ENCODE measurements at places on chromosomes 12 and 14.

- DNase-seq: peak; percentile 76
These were observed 2.6 kb downstream of the DNAJC22 start for GRCh38 chr12:49349266-49349665.

DNA sequence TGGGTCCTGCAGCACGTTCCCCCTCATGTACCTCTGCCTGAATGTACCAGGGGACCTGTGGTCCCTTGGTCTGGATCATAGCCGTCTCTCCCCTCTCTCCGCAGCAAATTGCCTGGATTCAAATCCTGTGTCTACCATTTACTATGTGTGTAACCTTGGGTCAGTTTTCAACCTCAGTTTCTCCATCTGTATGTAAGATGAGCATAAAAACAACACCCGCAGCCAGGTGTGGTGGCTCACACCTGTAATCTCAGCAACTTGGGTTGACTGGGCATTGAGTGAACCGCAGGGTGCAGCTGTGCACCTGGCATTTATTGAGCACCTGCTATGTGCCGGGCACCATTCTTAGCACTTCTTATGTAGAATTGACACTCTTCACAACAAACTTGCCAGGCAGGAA lies 14.1 kb downstream of the CYP46A1 start:
- DNase-seq: no peak

GRCh38 chr14:41403360-41403759 lies 203.3 kb upstream of the LRFN5 start:
- DNase-seq: no peak

DNA sequence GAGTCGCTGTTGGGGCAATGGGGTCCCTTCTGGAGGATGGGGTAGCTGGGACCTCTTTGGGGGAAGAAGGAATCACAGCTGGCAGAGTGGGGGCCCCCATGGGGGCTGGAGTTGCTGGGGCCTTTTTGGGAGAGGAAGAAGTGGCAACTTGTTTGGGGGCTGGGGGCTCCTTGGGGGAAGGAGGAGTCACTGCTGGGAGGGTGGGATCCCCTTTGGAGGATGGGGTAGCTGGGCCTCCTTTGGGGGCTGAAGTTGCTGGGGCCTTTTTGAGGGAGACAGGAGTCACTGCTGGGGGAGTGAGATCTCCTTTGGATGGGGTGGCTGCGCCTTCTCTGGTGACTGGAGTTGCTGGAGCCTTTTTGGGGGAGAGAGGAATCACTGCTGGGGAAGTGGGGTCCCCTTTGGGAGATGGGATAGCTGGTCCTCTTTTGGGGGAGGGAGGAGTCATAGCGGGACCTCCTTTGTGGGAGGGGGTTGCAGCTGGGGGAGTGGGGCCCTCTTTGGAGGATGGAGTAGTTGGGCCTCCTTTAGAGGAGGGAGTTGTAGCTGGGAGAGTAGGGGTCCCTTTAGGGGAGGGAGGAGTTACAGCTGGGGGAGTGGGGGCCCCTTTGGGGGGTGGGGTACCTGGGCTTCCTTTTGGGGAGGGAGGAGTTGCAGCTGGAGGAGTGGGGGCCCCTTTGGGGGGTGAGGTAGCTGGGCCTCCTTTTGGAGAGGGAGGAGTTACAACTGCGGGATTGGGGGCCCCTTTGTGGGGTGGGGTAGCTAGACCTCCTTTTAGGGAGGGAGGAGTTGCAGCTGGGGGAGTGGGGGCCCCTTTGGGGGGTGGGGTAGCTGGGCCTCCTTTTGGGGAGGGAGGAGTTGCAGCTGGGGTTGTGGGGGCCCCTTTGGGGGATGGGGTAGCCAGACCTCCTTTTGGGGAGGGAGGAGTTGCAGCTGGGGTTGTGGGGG lies 7.9 kb downstream of the NACA start:
- DNase-seq: peak; percentile 69

DNA sequence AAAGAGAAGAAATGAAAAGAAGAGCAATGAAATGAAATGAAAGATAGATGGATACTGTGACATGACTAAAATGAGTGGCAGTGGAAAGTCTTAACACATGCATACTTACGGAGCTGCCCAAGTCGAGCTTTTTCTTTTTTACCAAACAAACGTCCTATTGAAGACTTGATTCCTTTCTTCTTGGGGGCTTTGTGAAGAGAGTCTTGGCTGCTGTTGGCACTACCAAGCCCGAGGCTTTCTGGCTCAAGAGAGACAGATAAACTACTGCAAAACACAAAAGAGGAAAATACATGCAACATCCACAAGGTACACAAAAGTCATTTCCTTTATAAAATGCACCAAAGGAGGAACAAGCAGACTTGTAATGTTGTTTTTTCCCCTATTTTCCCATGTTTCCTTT lies 261.2 kb downstream of the ACSS3 start:
- DNase-seq: no peak

- DNase-seq: no peak
These were observed 721.4 kb downstream of the TMTC2 start for GRCh38 chr12:83408146-83408545.

- no peak for DNase-seq
These were observed 252.3 kb downstream of the KTN1 start for GRCh38 chr14:55832122-55832911.

GRCh38 chr14:54226103-54226502 lies 170.7 kb upstream of the CDKN3 start:
- no peak for DNase-seq

DNA sequence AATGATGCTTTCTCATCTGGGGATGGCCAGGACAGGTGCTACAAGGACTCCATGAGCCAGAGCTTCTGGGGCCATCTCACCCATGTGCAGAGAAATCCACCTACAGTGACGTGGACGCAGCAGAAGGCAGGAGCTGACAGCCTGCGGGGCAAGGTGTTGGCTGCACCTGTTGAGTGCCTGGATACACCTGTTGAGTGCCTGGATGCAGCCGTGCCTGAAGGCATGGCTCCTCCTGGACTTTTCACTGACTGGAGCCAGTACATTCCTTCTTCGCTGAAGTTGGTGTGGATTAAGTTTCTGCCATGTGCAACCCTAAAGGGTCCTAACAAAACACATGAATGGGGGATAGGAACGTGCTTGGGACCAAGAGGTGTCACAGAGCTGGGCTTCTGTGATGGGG lies 7.4 kb upstream of the DIO3 start:
- DNase-seq: no peak

GRCh38 chr14:95555053-95555452 lies 20.2 kb downstream of the GLRX5 start:
- DNase-seq: no peak

GRCh38 chr12:102426599-102427542 lies 53.5 kb downstream of the IGF1 start:
- DNase-seq: no peak

- no peak for DNase-seq
These were observed 11.8 kb upstream of the DUSP6 start for GRCh38 chr12:89364058-89364457.

DNA sequence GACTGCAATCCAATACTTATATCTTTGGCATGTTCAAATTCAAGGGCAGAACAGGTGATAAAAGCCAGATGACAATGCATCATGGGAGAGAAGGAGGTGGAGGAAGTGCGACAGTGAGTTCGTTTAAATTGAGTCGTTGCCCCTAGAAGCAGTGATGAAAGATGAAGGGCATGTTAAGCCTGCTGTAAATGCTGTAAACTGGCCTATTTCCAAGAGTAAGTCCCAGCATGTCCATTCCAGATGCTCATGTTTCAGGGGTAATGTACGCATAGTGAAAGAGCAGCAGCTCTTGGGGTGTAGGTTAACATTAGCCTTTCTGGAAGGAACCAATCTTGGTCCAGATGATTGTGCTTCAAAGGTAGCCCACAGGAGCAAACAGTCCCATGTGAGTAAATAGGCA lies 97.1 kb downstream of the C2CD5 start:
- DNase-seq: no peak

DNA sequence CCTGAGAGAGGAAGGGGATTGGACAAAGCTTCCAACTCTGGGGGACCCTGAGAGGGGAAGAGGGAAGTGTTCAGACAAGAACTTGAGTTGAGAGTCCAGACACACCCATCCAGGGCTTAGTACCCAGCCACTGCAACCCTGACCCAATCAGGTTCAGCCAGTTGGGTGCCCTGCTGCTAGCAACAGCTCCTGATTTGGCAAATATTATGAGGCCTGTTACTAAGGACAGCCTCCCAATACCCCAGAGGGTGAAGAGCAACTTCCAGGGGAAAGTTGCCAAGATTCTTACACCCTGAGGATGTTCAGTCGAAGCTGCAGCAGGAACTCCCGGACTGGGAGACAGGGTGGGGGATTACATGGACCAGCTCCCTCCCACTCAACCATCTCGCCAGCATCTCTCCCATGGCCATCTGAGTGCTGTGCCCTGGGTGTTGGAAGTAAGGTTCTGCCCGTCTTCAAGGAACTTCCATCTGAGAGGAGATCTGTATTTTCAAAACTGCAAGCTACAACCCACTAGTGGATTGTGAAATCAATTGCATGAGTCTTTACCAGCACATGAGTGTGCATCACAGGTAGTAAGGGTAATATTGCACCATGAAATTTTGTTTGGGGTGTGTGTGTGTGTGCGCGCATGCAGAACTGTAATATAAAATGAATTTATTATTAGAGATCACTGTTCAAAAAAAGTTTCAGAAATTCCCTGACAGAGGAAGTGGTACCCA lies 11.5 kb upstream of the KRT78 start:
- no peak for DNase-seq
